ENCODE measurements at places on chromosomes 6 and 20.

- DNase-seq, result no peak
Observed at GRCh38 chr6:79713701-79714322, 82.7 kb downstream of the SH3BGRL2 start.

DNA sequence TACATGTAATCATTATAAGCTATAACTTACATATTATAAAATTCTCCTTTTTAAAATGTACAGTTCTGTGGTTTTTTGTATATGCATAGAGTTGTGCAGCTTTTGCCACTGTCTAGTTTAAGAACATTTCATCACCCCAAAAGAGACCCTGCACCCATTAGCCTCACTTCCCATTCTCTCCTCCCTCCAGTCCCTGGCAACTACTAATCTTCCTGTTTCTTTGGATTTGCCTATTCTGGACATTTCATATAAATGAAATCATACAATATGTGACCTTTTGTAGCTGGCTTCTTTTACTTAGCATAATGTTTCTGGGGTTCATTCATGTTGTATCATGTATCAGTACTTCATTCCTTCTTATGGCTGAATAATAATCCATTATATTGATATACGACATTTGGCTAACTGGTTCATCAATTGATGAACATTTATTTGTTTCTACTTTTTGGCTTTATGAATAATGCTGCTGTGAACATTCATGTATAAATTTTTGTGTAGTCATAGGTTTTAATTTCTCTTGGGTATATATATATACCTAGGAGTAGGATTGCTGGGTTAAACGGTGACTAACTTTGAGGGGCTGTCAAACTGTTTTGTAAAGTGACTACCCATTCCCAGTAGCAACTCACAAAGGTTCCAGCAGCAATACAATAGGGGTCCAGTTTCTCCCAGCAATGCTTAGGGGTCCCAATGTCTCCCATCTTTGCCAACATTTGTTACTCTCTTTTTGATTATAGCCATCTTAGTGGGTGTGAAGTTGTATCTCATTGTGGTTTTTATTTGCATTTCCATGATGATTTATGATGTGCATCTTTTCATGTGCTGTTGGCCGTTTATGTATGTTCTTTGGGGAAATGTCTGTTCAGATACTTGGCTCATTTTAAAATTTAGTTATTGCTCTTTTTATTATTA is 10.7 kb downstream of the PTPRA start:
- DNase-seq, result no peak

GRCh38 chr20:31596831-31597480 is 8.1 kb upstream of the ID1 start:
- no peak for DNase-seq

DNA sequence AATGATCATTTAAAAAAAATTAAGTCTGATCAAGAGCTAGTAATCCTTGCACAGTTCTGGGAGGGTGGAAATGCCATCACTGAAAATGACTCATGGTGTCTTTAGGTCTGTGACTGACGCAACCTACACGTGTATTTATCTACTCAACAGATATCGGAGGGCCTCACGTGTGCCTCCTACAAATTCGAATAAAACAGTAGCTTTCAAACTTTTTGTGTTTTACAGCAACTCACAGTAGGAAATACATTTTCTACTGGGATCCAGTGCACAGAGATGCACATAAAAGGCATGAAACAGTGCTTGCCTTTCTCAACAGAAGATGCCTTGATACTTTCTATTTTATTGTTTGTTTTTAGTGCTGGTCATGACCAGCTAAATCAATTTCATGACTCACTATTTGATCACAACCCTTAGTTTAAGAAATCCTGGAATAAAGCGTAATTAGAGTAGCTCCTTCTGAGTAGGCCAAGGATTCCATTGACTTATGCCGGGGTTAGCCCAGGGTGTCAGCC is 210.0 kb upstream of the SNX9 start:
- no peak for DNase-seq

GRCh38 chr6:159821726-159822125 is 21.6 kb downstream of the PNLDC1 start:
- DNase-seq, result no peak

- no peak for DNase-seq
Observed at GRCh38 chr6:150627585-150628025, 27.9 kb downstream of the PLEKHG1 start.

DNA sequence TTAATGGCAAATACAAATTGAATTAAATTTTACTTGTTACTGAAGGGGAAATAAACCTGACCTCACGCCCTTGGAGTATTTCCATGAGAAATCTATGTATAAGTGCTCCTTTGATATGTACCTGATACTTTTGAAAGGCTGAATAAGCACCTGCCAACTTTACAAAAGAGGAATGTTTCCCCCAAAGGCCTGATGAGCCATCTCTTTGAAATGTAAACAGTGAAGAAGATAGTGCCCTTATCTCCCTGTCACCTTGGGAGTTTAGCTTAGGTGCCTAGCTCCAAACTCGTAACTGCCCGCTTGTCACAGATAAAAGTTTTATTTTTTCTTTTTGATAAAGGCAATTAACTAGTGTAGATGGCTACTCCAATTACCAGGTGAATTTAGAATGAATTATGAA is 1.1 kb upstream of the ZNF343 start:
- DNase-seq, result no peak

DNA sequence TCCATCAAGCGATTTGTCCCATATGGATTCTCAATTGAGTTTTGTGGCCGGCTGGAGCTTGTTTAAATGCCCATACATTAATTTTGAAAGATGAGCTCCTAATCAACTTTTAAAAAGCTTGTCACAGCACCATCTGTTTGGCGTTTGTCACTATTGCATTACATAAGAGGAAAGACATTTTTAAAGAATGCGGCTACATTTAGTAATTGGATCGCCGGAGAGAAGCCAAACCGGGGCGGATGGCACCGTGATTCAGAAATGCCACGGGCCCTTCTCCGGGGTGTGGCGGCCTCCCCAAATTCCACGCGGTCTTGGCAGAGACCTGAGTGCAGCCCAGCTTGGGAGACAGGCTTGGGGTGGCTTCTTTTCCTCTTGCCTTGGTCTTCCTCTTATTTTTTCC is 67.7 kb upstream of the ZNFX1 start:
- DNase-seq, result no peak

DNA sequence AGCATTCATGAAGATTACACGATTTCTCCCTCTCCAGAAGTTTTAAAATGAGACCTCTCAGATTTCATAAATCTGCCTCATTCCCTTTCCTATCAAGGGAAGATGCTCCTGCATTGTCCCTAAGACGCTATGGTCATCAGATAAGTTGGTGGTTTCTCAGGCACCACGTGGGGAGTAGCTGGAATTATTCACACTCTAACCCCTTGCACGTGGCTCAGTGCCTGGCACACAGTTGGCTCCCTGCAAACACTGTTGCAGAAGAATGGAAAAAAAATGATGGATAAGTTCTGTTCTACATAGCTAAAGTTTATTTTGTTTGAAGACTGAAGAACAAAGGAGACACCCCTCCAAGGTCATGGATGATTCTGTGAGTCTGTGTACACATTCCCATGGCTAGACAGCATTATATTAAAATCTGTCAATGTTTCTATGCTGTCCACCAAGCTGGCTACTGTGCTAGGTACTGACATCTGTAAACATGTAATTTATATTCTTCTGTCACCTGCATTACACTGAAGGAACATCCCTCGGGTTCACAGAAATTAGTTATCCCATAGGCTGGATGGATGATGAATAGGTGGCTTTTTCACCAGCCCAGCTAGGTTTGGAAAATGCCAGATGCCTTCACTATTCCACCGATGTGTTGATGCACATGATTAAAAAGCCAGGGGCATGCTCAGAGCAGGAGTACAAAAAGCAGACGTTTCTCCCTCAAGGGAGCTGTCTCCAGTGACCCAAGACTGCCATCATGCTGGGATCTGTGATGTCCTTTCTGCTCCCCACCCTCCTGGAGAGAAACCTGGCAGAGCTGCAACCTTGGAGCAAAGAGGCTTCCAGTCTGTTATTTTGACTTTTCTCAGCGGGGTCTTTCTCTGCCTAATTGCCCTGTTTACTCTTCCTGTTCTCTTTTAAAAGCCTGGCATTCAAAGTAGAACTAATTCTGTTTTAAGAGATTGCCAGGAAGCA is 610.5 kb downstream of the UTRN start:
- DNase-seq, result no peak

DNA sequence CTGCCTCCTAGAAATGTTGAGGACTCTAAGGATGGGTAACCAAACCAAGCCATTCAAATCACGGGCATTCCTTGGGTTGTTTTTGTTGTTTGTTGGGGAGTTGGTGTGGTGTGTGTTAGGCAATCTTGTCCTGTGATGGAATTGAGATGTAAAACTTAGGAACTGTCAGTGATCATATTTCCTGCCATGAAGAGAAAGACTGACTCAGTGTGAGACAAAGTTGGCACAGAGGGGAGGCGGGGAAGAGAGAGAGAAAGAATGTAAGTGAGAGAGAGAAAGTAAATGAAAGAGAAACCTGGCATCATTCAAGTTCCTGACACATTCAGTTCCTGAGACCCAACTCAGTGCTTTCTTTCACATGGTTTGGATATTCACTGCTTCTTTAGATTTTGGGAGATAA is 21.6 kb upstream of the FBXO30 start:
- DNase-seq, result no peak

DNA sequence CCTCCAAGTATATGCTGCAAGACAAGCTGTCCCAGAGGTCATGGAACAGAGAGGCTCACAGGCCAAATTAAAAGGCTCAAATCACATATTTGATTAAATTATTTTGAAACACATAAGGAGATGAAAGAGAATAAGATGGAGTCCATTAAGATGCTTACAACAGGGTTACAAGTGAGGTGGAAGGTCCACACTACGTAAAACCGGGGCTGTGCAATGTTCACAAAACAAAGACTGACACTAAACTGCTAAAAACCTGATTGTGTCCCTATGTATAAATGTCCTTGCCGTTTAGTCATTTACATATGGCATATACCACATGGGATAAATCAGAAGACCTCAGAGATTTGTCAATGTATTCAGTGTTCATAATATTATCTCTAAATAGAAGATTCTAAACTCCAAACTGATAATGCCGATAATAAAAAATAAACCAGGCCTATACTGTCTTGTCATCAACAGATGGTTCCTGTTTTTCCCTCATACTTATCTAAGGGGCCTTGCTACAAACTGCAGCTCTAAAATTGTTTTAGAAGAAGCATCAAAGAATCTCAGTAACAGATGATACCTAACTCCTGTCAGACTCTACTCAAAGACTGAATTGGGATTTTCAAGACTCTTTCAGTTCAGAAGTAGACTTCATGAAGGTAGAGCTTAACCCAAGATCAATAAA is 51.8 kb upstream of the RIPOR2 start:
- no peak for DNase-seq

GRCh38 chr6:113050979-113051378 is 703.8 kb downstream of the RFPL4B start:
- DNase-seq, result no peak

- no peak for DNase-seq
Observed at GRCh38 chr20:31903627-31904386, 33.4 kb downstream of the TTLL9 start.

DNA sequence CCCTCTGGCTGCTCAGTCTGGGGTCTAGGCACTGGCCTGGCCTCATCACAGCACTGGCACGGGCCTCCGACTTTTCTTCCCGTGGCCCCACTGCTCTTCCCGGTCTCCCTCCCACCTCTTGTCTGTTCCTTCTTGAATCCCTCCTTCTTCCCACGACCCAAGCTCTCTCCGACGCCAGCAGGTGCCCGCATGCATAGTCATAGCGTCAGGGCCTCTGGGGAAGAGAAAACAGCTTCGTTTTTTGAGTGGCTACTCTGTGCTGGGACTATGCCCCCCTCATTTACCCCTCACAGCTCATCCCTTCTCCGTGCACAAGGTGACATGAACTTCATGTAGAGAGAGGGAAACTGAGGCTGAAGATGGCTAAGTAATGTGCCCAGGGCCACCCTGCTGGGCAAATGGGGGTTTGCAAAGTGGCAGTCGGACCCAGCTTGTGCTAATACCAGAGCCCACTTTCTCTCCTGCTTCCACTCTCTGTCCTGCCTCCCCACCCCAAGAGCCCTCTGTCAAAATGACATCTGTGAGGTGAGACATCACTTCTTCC is 59.2 kb downstream of the SYNJ2 start:
- no peak for DNase-seq

DNA sequence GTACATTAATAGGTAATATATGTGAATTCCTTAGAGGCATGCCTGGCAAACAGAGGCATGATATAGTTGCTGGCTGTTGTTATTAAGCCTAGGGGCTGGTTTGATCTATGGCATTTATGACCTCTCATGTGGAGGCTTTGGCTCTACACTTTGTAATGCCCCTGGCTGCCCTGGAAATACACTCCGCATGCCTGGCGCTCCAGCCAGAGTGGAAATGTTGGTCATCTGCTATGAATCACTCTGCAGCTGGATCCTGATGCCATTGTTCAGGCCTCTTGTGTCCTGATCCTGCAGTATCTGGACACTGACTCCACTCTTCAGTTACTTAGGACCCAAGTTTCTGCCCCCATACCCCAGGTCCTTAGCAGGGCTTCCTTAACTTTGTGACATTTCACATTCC is 200.5 kb upstream of the PCSK2 start:
- no peak for DNase-seq

DNA sequence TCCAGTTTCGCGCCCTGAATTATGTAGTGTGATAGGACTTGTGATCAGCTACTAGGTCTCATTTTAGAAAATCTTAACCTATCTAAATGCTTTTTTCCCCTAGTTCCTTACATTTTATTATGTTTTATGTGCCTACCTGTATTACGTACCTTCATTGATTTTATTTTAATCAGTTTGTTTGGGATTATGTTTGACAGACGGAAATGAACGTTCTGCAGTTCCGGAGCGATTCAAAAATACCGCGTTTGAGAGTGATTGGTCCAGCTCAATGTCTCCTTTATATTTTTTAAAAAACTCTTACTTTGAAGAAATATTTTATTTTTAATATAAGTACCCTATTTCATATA is 114.3 kb upstream of the BTN3A2 start:
- DNase-seq, result peak; percentile 7

GRCh38 chr20:23141450-23142161 is 55.5 kb upstream of the CD93 start:
- no peak for DNase-seq

- no peak for DNase-seq
Observed at GRCh38 chr20:12207875-12208274, 290.2 kb downstream of the BTBD3 start.

GRCh38 chr20:40305303-40305702 is 383.7 kb downstream of the MAFB start:
- no peak for DNase-seq

DNA sequence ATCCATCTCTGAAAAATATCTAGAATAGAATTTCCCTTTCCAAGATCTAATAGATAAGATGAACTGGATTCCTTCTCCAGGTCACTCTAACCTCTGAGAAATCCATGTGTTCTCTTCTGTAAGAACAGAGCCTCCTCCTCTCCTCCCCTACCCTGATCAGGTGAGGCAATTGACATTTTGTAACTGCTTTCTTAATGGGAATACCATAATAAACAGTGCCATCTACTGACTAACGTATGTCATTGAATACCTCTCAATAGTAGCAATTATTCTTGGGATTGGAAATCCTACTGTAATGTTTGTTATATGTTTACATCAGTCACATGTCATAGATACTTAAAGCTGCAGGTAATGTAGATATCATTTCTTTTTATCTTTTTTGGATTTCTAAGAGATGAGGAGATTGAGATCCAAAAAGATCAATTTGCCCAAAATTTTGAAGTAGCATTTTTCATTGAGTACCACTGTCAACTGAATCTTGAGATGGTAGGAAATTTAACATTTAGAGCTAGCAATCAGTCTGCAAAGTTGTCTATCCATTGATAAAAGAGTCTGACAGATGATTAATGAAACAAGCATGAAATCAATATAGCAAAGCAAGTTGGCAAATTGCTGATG is 365.8 kb upstream of the HSF2 start:
- no peak for DNase-seq

- no peak for DNase-seq
Observed at GRCh38 chr6:99614430-99615186, 8.0 kb downstream of the PRDM13 start.
